ENCODE measurements at places on chromosomes 12 and 14.

- DNase-seq: no peak
Measured at GRCh38 chr14:56185992-56186391, 67.8 kb downstream of the PELI2 start.

- DNase-seq: no peak
Measured at GRCh38 chr12:39401459-39401858, 41.5 kb downstream of the KIF21A start.

- DNase-seq: no peak
Measured at GRCh38 chr12:72272091-72272661, at the start of gene TRHDE. TSS of gene TRHDE (plus strand) at chr12:72272370. CDS start at chr12:72272644, 274 bp downstream.

GRCh38 chr14:72605096-72605920, 288.6 kb downstream of the DPF3 start:
- DNase-seq: peak; percentile 28

DNA sequence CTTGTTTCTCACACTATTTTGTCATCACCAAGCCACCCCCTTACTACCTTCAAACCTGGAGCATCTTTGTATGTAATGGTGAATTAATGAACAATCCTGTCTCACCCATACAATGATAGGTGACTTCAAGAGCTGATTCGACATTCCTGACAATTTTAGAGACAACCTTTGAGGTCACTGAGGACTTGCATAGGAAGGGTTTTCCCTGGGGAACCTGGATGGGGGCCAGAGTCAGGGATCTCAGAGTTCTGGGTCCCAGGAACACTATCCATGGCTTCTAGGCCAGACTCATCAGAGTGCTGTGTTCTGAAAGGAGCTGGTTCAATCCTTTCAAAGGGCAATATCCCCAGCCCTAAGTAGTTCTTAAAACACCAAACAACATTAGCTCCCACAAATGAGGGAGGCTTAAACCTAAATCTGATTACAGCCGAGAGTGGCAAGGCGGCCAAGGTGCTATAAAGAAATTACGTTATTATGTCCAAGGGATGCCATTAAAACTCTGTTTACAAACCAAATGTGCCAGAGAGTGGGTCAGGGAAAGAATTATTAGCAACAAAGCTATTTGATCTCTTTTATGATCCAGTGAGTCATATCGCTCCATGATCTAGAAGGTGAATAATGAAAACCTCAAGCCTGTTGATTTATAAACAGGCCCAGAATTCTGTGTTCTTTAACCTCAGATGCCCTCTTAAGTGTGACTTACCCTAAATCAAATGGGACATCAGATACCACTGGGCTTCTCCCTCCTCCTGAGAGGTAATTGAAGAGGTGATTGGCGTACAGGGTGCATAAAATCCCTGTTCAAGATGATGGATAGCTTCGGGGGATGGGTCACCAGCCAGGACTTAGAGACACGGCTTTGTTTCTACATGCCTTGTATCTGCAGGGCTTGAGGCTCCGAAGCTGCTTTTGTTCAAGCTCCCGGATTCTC, 230.2 kb upstream of the TBX3 start:
- DNase-seq: no peak

DNA sequence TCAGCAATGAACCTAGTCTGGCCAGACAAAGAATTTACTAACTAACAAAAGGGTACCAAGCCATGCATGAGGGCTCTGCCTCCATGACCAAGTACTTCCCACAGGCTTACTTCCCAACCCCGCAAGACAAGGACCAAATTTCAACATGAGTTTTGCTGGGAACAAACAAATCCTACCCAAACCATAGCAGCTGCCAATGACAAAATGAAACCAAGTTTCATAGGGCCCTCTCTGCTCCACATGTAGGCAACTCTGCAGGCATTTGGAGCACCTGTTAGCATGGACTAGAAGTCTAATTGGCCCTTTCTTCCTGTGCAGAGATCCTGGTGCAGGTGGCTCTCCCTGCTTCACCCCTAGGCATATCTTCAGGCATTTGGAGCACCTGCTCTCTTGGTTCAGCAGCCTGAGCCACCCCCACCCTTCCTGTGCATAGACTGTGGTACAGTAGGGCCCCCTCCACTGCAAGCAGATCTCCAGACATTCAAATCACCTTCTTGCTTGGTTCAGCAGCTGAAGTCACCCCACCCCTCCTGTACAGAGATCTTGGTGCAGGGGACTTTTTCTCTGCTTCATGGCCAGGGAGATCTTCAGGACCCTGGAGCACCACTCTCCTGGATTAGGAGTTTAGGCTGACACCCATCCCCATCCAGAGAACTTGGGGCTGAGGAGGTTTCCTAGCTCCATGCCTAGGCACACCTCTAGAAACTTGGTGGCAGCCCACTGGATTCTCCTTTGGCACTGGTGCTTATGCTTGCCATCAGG, 308.7 kb downstream of the RPAP3 start:
- no peak for DNase-seq

GRCh38 chr14:33480071-33480886, 470.6 kb downstream of the EGLN3 start:
- DNase-seq: no peak

GRCh38 chr14:47040550-47040949, 389.0 kb upstream of the RPL10L start:
- no peak for DNase-seq

DNA sequence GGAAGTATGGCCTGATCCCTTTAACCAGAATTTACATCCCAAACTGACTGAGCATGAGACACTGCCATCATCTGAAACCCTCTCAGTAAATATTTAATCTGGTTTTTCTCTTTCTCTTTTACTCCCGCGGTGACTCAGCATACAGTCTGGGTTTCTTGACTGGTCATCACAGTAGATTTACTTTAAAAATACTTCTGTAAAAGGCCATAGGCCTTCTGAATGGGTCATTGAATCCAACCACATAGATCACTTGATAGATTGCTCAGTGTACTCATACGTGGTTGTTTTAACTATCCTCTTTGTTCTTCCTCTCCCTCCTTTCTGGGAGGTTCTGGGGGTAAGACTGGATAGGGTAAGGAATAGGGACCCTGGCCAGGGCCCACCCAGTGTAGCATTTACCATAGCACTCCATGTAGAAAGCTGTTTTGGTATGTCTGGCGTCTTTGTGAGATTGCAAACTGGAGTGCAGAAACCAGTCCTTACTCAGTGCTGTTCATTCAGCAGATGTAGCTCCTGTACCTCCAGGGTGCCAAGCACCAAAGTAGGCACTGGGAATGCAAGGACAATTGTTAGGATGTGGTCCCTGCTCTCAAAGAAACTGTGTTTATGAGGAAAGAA, 165.7 kb downstream of the SRGAP1 start:
- no peak for DNase-seq

DNA sequence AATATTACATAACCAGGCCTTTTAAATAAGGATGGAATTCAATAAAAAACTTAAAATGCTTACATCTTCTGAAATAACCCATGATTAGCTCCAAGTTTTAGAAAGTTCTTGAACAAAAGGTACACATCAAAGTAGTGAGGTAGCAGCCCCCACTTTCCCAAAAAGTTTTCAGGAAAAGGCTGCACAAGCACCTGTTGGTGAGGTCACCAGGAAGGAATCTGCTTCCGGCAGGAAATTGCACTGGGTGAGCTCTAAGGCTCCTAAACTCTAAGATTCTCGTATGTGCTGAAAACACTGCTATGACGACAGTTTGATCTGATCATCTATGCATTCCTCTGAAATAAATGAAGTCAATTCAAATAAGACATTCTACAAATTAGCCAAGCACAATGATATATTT, 34.3 kb upstream of the TTC7B start:
- DNase-seq: no peak

DNA sequence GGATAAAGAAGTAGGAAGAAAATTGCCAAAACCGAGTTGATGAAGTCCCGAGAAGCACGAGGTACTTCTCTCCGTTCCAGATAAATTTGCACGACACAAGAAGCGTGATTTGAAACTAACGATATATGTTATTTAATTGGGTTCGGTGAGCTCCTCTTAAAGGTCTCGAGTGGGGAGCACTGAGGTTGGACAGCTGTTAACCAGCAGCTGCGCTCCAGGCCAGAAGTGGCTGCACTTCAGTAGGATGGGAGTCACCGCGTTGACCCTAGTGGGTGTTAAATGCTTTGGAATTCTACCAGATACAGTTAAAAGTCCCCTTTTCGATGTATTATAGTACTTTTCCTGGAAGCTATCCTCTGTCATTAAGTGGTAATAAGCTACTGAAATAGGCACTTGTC, 953 bp upstream of the DCAF5 start:
- DNase-seq: peak; percentile 61

- DNase-seq: no peak
Measured at GRCh38 chr12:126210448-126210847, 1145.2 kb downstream of the AACS start.

Data from activated CD8-positive, alpha-beta memory T cell treated with anti-CD3 and anti-CD28 coated beads for 24 hours (primary cell).